ENCODE measurements at places on chromosomes 6 and 20. TPM values are rescaled to one million over a fixed set of nuclear protein-coding genes. Genes with fewer than 3 reads are reported as not detected.
A peak's percentile ranks its signal among the peaks of the same experiment; 100 is the strongest.

GRCh38 chr20:5122873-5123260 lies 3.1 kb upstream of the PCNA start:
- no peak for DNase-seq

DNA sequence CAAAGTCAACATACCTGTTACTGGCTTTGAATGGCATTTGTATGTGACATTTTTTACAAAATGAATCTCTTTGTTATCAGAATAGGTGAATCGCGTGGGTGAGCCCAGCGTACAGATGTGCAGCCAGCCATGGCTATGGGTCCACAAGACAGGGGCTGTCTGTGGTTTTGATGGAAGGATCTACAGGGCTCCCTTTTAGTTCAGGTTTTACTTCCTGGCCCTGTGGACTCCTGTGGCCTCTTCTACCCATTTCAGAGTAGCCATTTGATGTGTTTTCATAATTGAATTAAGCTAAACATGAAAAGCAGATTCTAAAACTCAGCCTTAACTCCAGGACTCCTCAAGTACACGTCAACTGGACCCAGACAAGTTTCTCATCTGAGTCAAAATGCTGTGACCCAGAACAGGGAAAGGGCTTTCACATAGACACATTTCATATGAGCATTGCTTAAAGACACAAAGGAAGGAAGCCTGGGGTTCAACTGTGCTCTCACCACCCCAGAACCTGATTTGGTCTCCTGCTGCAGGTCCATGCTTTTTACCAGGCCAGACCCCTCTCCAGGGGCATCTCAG lies 105.3 kb upstream of the NAA20 start:
- no peak for DNase-seq

DNA sequence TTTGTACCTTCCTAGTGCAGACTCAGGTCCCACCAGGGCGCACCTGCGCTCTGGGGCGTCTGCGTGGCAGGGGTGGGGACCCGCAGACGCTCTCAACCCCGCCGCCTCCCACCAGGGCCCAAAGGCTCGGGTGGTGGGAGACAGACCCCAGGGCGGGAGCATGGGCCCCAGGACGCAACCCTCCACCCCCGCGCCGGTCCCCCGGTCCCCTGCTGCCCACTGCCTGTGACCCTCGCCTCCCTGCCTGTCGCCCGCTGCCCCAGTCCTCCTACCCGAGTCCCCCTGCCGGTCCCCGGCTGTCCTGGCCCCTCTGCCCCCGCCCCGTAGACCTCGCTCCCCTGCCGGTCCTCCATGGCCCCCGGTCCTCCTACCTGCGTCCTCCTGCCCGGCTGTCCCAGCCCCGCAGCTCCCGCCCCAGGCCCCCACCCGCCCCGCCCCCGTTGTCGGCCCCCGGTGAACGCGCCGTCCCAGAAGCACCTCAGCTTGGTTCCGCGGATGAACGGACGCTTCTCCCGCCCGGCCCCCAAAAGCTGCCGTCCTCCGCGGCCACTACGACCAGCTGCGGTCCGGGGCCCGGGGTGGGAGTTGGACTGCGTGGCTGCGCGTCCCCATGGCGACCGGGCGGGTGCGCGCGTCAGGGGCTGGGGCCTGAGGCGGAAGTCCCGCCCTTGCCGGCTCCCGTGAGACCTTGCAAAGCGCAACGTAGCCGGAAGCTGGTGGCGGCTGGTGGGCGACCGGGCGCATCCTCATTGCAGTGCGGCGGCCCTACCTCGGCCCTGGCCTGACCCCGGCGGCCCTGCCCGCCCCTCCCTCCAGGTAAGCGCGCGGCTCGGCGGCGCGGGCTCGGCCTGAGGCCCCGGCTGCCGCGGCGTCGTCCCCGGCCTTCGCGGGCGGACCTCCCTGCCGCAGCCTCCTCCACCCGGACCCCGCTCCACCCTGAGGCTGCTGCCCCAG lies at the start of gene ARFGAP1:
Gene ARFGAP1, plus strand, starts transcription at position 709 of the 954 bp plus-strand sequence. CDS start 2,768 bp downstream, outside the sequence.
- DNase-seq = peak; percentile 78

The QRSL1 gene
- polyA plus RNA-seq = 22.6 TPM

GRCh38 chr6:141878686-141879085 lies 254.0 kb upstream of the GJE1 start:
- no peak for DNase-seq

DNA sequence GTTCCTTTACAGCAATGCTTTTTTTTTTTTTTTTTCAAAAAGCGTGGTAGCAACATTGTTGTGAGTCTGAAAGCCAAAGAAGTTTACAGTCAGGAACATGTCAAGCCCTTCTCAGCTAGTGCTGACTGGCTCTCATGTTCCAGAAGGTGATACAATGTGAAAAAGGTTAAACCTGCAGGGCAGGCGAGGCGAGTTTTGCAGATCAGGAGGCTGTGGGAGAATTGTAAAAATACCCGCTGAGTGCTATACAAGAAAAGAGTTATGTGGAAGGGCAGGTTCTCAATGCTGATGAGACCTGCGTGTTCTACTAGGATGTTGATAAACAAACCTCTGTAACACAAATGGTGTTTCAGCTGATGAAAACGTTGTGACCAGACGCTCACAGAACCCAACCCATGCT lies 30.9 kb upstream of the RPP40 start:
- DNase-seq = no peak

The SLC22A7 gene
- polyA plus RNA-seq = 2.0 TPM
